Stimulated activated CD8-positive, alpha-beta memory T cell treated with anti-CD3 and anti-CD28 coated beads, Interleukin-4, amount 100 ng/mL, for 48 hours (primary cell): ENCODE measurements at places on chromosomes 2 and 18.
A peak's percentile ranks its signal among the peaks of the same experiment; 100 is the strongest.

DNA sequence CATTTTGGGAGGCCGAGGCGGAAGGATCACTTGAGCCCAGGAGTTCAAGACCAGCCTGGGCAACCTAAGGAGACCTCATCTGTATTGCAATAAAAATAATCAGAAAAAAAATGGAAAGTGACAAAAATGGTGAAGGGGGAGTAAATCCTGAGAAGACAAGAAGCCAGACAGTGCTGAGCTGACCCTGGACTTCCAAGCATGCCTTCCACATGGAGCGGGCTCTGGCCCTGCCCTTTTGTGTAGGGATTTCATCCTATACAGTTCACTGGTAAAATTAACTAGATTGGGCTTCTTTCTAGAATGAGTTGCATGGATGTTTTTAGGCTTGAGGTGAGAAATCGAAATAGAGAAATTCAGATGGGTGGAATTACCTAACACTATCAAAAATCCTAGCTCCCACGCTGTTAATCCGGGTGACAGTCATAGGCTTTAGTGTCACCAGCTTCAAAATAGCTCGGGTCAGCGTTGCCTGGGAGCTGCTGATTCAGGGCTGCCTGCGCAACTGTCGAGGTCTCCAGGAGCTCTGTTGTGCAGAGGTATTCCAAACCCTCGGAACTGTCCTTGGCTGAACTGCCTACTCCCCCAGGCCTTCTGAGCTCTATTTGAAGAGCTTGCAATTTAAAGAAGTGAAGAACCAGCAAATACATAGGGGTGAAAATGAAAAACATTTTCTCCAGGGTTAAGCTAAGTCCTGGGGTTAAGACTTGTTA lies 21.5 kb upstream of the ZNF532 start:
- no peak for DNase-seq

DNA sequence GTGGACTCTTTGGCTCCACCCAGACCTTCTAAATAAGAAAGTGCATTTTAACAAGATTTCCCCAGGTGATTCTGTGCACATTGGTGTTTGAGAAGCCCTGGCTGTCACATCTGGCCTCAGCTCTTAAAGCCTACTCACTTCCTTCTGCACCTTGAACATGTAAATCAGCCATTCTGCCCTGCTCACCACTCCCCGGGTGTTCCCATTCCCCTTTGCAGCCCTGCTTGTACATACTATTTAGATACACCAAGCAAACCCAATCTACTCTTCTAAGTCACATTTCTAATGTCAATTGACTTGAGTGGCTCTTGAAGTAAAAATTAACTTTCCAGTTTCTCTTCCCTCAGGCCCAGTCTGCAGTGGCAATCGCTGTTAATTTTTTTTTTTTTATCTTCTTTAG lies 13.1 kb upstream of the SCN1A start:
- no peak for DNase-seq

DNA sequence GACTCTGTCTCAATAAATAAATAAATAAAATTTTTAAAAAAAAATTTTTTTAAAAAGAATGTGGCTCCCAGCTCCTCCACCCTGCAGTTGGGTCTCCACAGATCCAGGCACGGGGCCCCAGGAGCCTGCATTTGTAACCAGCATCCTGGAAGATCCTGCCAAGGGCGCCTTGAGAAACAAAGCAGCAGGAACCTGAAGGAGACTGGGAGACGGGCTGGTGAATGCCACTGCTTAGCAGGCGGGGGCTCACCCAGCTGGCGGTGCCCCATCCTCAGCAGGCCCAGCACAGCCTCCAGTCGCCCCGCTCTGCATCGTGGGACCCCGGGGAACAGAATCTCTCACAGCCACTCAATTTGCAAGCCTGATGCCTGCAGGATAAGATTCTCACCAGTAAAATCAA lies 187.5 kb upstream of the SALL3 start:
- DNase-seq = no peak

DNA sequence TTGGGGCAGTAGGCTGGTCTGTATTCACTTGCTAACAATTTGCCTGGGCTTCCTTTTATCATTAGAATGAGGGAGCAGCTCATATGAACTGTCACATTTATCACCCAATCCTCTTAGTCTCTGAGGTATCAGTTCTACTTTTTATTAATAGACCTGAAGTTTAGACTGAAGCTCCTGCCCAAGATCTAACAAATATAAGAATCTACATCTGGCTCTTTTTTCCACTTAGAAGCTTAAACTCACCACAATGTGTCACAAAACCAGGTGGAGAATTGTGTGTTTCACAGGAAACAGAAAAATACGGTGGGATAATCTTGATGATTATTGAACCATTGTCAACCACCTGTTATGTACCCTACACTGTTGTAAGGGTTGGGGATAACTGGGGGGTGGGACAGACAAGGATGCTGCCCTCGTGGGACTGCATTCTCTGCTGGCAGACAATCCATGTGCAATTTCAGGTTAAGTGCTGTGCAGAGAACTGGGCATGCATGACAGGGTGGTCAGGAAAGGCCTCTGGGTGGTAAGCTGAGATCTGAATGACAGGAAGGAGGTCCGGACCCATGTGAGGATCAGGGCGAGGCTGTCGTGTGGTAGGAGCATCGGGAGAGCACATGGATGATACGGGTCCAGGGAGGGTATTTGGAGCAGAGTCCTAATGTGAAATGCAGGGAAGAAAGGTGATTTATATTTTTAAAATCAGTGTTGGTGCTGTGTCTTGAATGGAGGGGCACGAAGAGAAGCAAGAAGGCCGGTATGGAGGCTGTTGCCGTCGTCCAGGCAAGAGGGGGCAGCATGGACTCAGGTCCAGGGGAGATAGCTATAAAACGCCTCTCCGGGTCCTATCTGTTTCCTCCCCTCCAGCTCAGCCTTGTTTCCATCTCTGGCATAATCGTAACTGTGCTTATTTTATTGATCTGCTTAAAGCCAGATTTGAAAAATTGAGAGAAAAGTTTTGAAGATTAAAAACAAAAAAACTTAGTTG lies 17.6 kb downstream of the MYL12B start:
- no peak for DNase-seq

DNA sequence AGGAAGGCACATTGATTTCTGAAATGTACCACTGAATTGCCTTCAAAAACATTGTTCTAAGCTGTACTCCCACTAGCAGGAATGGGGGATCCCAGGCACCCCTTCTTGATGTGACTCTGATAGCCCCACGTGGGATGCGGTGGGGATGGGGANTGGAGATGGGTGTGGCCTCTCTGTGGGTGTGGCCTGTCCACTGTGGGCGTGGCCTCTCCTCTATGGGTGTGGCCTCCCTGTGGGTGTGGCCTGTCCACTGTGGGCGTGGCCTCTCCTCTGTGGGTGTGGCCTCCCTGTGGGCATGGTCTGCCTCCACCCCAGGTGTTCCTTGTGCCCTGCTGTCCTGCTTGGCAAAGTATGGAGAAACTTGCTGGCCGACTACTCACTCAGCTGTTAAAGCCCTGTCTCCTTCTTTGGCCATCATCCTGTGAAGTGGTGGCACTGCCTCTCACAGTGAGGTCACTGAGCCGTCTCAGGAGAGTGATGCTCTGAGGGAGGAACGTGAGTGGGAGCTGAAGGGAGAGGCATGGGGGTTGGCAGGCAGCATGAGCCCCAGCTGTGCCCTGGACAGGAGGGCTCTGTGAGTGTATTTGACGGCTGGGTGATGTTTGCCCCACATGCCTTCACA lies 6.7 kb upstream of the PARD6G start:
- peak; percentile 66 for DNase-seq

GRCh38 chr2:226893216-226893615 lies 57.4 kb downstream of the RHBDD1 start:
- no peak for DNase-seq

DNA sequence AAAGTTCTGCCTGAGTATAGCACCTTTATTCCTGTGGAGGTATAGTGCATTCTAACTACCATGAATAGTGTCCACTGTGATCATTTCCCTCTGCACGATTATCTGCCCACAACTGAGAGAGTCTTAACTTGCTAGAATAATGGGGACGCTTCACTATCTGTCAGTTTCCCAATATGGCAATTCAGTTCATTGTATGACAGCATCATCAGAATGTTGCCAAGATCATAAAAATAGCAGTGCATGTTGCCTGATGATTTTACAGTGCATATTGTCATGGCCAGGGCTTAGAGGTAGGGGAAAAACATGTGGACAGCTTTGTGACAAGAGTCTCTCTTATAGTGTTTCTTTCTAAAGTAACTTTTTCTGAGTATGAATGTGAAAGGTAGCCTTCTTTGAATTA lies 6.1 kb downstream of the RASGRP3 start:
- DNase-seq = no peak

- no peak for DNase-seq
Observed at GRCh38 chr2:151083856-151084795, 177.5 kb downstream of the RBM43 start.
